ENCODE measurements at places on chromosomes 13 and 19. TPM values are rescaled to one million over a fixed set of nuclear protein-coding genes. Genes with fewer than 3 reads are reported as not detected.

DNA sequence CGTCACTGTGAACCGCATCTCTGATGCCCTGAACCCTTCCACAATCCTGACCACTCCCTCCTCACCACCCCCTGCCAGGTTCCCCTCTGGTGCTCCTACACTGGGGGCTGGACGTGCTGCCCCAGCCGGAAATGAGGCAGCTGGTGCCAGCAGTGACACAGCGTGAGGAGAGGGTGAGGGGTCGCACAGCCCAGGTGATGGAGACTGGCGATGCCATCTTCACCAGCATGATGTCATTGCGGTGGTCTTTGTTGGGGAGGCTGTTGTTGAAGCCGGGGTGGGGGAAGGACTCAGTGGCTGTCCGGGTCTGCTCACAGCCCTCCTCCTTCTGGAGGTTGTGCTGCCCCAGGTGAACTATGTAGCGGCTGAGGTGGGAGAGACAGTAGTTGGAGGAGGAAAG, 2.5 kb downstream of the KLK11 start:
- DNase-seq = no peak

GRCh38 chr19:40805258-40805868, 6.4 kb downstream of the EGLN2 start:
- DNase-seq = peak; percentile 61

DNA sequence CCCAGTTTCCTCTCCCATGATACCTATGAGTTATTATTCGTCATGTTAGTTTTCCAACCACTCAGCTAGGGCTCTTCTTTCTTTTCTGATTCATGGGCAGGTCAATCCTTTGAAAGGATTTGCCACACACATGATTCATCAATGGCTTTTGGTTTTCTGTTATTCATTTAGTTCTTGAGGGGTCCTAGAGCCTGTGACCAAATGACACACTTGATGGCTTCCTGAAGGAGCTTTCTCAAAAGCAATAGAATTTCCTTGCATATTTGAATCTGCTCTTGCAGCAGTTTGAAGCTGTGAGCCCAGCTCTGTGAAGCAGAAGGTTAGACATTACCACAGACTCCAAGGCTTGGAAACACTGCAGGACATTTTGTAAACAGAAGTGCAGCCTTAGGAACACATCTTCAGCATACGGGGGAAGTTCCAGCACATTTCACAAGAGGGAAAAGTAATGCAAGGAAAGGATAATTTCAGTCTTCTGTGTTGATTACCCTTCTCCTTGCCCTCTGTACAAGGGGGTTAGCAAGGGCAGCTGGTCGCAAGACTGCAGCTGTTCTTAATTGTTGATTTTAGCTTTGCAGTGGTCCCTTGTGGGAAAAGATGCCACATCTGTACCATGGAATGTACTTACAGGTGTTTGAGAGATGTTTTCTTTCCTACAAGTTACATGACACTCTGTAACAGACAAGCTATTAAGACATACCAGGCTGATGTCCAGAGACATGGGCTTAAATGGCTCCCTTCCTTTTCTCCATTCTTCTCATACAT, 338.6 kb downstream of the KCNRG start:
- no peak for DNase-seq

- DNase-seq = no peak
Observed at GRCh38 chr13:96191367-96191766, 101.5 kb downstream of the HS6ST3 start.

DNA sequence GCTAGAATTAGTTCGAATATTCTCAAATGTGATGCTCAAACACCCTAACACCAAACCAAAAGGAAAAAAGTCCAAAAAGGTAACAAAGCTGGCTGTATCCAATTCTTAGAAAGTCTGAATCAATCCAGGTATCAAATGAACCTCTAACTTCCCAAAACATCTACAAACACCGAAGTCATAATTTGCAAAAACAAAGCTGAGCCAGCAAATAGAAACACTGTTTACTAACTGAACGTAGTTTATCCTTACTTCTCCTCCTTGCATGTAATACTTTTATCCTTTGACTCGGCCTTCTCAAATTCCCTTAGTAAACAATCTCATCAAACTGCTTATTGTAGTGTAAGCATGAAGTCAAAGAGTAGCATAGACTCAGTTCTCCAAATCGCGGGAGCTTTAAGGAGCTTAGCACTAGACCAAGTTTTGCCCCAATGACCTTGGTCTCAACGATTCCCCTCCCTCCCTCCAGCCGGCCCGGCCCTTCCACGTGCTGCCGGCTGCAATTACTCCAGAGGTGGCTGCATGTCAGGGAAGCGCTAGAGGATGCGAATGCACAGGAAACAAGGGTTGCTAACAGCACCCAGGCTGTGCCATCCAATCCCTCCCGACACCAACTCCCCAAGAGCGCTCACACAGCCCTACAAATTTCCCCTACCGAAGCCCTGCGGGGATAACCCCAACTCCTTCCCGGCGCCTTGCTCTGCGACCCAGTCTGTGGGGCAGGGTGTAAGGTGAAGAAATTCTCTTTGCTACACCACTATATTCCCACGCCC, 693 bp downstream of the XPO4 start:
- DNase-seq = peak; percentile 53

DNA sequence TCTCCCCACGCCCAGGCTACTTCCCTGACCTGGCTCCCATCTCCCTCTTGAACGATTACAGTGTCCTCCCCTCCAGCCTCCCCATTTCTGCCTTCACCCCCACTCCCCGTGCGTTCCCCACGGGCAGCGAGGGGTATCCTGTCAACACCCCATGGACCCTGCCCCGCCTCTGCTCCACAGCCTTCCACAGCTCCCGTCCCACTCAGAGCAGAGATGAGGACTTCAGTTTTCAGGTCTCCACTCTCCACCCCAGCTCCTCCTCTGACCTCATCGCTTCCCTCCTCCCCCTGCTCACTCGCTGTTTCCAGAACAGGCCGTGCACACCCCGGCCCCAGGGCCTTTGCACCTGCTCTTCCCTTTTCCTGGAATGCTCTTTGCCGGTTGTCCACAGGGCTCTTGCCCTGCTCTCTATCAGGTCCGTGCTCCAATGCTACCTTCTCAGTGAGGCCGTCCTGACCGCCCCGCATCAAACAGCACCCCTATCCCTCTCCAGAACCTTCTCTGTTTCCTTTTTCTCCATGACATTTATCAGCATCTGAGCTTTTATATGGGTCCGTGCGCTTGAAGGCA, 15.0 kb downstream of the LRRC4B start:
- DNase-seq = no peak

DNA sequence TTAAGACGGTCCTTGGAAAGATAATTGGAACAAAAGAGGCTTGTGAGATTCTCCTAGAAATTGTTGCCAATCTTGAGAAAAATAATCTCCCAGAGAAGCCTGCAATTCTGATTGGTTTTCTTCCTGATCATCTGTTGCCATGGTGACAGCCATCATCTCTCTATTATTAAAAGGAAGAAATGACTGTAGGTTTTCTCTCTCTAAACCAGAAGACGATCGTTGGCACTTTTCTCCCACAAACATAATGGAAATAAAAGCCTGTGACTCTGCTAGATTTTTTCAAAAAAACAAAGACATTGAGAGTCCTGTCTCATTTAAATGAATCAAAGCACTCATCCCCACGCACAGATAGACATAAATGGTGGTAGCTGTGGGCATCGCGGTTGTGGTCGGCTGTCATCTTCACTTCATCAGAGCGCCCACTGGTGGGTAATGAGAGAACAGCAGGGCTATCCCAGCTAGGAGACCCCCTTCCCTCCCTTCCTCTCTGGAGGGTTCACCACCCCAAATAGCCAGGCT, 21.7 kb upstream of the CALM3 start:
- DNase-seq = no peak

DNA sequence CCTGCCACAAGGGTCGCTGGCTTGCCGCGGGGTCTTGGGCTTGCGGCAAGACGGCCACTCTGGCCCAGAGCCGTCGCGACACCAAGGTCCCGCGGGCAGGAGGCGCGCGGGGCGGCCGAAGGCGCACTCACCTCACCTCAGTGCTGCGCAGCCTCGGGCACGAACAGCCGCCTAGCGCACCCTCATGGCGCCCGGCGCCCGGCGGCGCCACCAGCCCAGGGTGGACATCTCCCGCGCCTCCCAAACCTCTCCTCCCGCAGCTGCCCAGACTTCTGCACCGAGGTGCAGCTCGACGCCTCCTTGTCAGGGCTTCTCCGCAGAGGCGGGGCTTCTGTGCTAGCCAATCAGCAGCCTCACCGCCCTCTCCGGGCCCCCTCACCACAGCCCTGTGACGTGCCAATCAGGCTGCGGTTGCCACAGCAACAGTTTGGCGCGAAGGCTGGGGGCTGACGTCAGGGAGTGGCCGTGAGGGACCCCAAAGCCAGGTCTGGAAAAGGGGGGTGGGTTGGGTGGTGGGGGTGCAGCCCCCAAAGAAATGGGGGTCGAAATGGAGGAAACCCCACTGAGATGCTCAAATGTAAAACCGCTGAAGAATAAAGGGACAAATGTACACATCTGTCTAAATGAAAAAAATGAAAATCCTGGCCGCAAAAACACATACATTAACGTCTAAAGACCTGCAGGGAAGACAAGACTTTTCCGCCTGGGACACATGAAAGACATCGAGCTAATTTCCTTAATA, at the start of the genes PEG3 and ZIM2:
TSS of gene PEG3 (minus strand) at position 276 of the 742 bp plus-strand sequence. CDS start 16,071 bp downstream, outside the sequence.
TSS of gene ZIM2 (minus strand) at position 276 of the 742 bp plus-strand sequence. CDS start 16,449 bp downstream, outside the sequence.
- DNase-seq = peak; percentile 83

DNA sequence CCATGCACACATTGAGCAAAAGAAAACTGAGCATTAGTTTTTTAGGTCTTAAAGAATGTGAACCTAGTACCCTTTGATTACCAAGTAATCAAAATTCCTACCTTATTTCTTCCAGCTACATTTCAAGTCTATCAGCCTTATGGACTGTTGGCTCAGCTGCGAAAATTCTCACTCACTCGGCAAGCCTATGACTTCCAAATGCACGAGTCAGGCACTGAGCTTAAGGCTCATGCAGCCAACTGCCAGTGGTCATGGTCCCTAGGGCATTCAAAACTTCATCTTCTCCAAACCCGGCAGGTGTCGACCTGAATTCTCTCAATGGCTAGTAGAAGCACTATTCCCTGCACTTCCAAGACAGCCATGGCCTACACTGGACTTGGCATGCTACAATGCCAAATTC, 41.2 kb downstream of the RUBCNL start:
- DNase-seq = no peak

DNA sequence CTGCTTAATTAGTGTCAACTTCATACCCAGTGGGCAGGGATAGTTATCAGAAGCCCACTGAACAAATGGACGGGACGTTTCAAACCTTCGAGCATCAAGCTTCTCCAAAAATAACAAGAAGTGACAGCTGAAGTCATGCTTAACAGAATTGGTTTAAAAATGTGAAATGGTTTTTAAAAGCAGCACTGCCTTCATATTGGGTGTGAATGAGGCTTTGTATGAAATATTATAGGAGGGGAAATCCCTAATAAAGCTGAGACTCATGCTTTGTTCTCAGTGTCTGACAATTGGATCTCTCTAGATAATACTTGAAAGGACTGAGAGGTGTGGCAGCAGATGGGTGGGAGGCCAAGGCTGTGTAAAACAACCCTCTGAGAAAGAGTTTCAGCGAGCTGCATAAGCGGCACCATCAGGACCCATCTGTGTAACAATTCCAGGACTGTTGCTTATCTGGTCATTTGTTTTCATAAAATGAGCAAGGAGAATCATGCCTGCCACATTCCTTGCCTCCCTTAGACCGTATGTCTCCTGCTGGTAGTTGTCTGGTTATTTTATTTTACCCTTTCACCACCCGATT, 667.7 kb downstream of the DIAPH3 start:
- no peak for DNase-seq

TNNI3 gene
- total RNA-seq = 5,071 TPM

ZNF534 gene
- total RNA-seq = 0.57 TPM

UHRF1 gene
- 1.5 TPM for total RNA-seq

GNG8 gene
- not detected for total RNA-seq

All from left ventricle myocardium superior (tissue), 1 donor.